ENCODE measurements at places on chromosomes 1 and 21. TPM values are rescaled to one million over a fixed set of nuclear protein-coding genes. Genes with fewer than 3 reads are reported as not detected.

DNA sequence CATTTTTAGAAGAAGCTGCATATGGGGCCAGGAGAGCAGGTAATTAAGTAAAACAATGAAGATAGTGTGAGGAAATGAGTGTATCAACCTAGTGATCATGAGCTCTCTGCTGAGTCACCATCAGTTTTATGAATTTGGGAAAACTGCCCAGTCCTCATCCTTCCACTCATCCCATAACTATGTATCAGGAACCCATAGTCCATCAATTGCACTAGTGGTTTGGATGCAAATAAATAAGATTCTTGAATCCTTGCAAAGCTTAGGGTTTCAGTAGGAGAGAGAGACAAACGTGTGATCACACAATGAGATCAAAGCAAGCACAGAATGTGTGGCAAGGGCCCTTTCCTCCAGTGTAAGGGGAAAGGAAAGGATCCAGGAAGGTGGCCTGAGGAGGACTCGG lies 145.6 kb downstream of the ZZZ3 start:
- DNase-seq = no peak

GRCh38 chr1:185786524-185786923 lies 52.3 kb downstream of the HMCN1 start:
- no peak for DNase-seq

DNA sequence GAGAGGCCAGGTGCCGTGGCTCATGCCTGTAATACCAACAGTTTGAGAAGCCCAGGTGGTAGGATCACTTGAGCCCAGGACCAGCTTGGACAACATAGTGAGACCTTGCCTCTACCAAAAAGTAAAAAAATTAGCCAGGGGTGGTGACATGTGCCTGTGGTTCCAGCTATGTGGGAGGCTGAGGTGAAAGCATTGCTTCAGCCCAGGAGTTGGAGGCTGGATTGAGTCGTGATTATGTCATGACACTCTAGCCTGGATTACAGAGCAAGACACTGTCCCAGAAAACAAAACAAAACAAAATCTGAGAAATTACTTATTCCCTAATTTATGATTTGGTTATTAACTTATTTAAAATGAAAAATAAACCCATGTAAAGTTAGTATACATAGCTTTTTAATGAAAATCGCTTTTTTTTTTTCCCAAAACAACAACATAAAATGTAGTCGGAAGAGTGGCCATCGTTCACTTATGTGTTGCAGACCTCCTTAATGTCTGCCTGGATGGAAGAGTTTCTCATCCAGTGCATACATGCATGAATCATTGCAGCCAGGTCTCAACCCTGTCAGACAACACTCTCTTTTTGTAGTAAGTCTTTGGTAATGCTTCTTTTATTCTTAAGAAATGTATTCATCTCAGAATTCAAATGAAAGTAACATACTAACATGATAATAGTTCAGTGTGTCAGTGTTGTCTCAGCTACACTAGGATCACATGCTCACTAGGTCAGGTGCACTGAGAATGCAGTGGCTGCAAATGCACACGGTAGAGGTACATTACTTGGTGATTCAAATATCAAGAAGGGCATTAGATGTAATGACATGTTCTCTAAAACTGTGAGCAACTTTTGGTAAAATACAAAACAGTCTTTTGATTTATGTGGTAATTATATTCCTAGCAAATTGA lies 28.0 kb downstream of the ITSN1 start:
- DNase-seq = no peak

DNA sequence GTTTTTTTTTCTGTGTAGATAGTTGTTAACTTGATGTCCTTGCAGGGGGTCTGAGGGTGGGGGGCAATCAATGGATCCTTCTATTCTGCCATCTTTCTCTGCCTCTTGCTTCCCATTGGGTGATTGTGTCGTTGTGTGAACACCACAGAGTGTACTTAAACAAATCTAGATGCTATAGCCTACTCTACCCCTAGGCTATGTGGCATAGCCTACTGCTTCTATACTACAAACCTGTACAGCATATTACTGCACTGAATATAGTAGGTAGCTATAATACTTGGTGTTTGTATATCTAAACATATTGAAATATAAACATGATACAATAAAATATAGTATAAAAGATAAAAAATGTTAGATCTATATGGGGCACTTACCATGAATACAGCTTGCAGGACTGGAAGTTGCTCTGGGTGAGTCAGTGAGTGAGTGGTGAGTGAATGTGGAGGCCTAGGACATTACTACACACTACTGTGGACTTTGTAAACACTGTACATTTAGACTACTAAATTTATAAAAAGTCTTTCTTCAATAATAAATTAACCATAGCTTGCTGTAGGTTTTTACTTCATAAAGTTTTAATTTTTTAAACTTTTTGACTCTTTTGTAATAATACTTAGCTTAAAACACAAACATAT lies 105.4 kb downstream of the CENPF start:
- DNase-seq = no peak

TAF12 gene
- 17.3 TPM for total RNA-seq

- DNase-seq = no peak
These were observed 51.7 kb downstream of the GPR88 start for GRCh38 chr1:100589667-100590066.

- DNase-seq = no peak
These were observed 239.1 kb upstream of the IRF2BP2 start for GRCh38 chr1:234848972-234849649.

NMNAT2 gene
- total RNA-seq = not detected

FMO4 gene
- 2.2 TPM for total RNA-seq

DNA sequence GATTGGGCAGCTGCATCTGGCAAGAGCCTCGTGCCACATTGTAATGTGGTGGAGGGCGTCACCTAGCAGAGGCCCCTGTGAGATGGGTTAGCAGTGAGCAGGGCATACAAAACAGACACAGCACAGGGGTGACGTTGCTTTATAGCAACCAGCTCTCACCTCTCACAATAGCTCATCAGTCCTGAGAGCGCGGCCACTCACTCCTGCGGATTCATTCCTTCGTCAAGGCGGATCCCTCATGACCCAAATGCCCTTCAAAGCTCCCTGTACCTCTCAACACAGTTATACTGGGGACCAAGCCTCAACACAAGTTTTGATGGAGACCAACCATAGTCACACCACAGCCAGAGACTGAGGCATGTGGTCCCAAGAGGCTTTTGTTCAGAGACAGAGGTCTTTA lies 22.9 kb downstream of the SLC37A1 start:
- DNase-seq = no peak

- no peak for DNase-seq
These were observed 197.0 kb upstream of the UBE2U start for GRCh38 chr1:64006276-64007051.

- DNase-seq = no peak
These were observed 146.8 kb downstream of the PAPPA2 start for GRCh38 chr1:176609556-176610408.

DNA sequence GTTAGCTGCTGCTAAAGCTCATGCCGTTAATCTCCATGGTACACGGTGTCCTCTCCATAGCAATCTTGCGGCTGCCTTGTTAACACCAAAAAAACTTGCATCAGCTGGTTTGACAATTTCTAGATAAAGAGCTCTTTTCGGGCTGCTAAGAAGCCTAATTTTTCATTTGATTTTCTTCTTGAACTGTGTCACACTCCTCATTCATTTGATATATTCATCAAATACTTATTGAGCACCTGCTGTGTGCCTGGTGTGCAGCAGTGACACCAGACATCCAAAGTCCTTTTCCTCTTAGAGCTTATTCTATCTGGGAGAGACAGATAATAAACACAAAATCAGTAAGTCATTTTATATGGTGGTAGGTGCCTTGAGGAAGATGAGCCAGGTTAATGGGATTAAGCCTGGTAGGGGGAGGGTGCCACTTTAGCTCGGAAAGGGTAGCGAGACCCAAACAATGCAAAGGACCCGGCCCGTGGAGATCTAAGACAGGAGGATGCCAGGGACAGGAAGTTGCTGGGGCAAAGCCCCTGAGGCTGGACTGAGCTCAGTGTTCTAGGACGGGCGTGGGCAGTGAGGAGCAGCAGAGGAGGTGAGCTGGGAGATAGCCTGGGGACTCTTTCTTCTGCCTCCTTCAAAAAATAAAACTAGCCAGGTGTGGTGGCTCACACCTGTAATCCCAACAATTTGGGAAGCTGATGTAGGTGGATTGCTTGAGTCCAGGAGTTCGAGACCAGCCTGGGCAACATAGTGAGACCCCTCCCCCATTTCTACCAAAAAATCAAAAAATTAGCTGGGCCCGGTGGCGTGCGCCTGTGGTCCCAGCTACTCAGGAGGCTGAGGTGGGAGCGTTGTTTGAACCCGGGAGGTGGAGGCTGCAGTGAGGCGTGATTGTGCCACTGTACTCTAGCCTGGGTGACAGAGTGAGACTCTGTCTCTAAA lies 50.7 kb upstream of the LGALS8 start:
- DNase-seq = no peak

DNA sequence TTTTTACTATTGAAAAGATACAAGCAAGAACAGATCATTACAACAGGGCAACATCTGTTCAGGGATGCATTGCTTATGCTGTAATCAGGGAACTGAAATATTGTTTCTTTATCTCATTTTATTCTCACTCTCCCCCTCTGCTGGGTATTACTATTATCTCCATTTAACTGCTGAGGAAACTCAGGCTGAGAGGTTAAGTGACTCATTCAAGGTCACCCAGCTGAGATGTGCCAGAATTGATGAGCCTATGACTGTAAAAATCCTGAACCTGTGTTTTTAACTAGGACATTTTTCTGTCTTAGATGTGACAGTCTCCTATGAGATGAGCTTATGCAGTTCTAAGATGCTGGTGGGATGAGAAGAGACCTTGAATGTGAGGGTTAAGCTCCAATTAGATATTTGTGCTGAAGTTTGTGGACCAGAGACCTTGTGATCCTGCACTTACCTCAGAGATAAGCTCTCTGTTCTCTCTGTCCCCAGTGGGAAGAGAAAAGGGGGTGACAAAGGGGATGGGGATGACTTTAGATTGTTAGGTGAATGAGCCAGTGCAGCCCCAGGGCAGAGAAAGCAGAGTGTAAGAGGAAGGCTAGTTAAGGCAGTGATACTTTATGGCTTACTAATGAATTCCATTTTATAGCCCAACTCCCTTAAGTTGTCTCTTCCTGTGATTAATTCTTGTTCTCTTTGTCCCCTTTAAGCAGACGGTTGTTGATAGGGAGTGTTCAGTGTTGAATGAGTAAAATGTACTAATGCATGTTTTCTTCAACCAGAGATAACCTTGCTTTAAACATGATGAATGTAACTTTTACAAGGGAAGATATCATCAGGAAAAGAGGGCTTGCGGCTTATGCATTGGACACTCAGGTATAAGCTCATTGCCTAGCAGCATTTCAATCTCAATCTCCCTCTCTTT lies 111.4 kb downstream of the HLX start:
- DNase-seq = no peak

JMJD4 gene
- total RNA-seq = 35.1 TPM
